Stimulated activated naive CD4-positive, alpha-beta T cell (primary cell): ENCODE measurements at places on chromosomes 13 and 19.

- DNase-seq, result no peak
These were observed 18.5 kb upstream of the GPR18 start for GRCh38 chr13:99276706-99277105.

DNA sequence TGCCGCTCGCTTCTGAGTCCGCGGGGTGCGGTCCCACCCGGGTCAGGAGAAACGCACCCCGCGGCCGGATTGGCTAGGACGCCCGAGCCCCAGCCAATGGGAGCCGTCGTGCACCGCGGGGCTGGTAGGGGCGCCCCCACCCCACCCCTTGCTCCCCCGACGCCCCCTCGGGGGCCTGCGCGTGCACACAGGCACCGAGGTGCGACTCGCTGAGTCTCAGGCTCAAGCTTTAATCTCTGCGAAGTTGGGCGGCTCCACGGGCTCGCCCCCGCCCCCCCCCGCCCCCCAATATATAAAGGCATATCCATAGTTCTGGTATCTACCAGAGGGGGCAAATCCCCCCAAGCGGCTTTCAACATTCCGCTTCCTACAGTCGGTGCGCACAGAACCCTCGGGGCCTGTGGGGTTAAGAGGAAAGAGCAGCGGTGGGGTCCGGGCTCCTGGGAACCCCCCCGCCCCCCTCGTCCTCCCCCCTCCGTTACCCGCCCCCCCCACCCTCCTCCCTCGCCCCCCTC, at the start of gene COX6B2:
COX6B2 (minus strand) TSS at position 22 of the 515 bp plus-strand sequence. CDS start 198 bp downstream, outside the sequence.
- no peak for DNase-seq

- no peak for DNase-seq
These were observed 1.5 kb downstream of the PPFIA3 start for GRCh38 chr19:49120868-49121267.

- DNase-seq, result no peak
These were observed 547.3 kb upstream of the MIR17HG start for GRCh38 chr13:90800082-90800746.

DNA sequence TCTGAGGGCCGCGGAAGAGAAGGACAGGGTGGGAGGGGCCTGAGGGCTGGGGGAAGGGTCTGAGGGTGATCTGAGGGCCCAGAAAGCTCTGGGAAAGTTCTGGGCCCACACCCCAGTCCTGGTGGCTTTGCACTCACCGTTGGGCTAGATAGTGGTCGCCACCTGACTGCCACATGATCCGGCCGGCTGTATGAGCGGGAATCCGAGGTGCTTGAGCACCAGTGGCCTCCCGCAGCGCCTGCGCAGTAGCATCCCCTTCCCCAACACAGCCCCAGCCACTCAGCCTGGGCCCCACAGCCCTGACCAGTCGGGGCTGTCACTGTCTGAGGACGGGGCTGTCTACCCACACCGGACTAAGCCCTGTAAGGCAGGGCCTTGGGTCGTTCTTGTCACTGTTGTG, 15.0 kb downstream of the PRODH2 start:
- no peak for DNase-seq

DNA sequence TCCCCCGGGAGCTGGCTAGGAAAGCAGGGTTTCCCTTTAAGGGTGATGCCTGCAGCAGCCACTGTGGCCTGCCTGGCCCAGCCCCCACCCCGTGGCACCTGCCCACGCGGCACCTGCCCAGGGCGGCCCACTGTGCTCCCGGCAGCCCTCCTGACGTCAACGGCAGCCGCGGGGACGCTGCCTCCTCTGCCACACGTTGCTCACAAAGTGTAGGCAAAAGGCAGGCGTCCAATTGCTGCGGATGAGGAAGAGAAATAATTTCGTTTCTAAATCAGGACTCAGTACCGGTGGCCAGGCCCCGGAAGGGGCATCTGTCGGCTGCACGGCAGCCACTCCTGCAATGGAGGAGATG, 122.3 kb downstream of the URI1 start:
- no peak for DNase-seq

GRCh38 chr13:96020155-96020575, 33.0 kb downstream of the UGGT2 start:
- no peak for DNase-seq

DNA sequence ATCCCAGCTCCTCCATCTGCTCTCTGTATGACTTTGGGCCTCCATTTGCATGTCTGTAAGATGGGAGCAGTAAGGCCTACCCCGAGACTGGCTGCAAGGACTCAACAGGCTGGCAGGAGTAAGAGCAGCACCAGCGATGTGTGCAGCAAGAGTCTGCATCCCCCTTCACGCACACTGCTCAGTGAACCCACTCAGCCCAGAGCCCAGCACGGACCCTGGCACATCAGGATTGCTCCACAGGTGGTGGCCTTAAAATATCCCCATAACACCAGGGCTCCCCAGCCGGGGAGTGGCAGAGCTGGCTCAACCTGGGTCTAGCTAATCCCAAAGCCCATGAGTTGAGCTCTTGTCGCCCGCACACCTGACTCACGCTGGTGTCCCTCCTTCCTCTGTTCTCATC, 23.4 kb downstream of the VRK3 start:
- no peak for DNase-seq

- no peak for DNase-seq
These were observed 5.8 kb upstream of the DAPK3 start for GRCh38 chr19:3976495-3977241.

DNA sequence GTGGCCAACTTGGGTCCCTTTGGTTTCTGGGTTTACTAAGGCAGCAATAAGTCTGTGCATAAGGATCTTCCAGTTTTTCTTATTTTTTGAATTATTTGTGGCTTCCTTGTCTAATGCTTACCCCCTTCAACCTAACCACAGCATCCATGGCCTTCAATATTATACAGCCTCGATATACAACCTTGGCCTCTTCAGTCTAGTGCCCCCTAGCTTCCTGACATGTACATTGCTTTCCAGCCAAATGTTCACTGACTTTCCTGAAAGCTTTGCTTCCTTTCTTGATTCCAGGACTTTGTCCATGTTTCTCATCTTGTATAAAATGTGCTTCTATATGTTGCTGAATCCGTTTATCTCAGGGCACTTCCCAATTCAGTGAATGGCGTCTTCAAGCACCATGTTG, 310.1 kb downstream of the OLFM4 start:
- DNase-seq, result no peak
